ENCODE measurements at places on chromosomes 4 and X.

DNA sequence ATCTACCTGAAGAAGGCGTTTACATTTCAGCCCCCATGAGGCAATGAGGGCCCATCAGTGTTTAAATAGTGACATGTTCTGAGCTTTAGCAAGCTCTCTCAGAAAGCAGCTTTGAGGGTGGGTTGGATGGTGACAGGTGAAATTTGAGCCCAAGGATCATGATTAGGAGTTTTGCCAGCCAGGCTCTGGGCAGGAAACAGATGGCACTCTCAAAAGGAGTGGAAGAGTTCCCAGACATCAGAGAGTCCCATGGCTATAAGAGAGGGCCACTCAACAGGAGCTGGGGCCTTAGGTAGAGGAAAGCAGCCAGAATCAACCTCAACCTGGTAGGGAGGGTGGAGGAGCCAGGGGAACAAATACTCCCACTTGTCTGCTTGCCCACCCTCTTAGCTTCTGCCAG lies 499.8 kb downstream of the MID1IP1 start:
- no peak for DNase-seq

GRCh38 chr4:2385516-2385915 lies 32.9 kb downstream of the ZFYVE28 start:
- DNase-seq, result no peak

GRCh38 chr4:101858641-101859040 lies 68.1 kb downstream of the BANK1 start:
- no peak for DNase-seq

- DNase-seq, result no peak
These were observed 34.2 kb upstream of the ESX1 start for GRCh38 chrX:104288961-104289360.

DNA sequence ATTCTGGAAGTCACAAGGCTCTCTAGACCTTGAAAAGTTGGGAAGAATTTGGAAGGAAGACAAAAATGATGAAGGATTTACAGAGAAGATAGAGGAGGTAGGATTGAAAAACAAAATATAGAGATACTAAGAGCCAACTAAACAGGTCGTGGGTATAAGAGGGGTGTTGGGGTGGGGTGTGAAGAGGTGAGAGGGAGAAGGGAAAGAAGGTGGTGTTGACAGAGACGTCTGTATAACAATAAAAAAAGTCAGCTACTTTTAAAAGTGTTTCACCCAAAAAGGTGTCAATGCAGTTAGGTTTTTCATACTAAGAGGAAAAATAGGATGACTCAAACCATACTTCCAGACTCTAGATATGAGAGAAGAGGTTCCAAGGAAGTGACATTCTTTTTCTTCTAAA lies 33.0 kb upstream of the MAP3K15 start:
- no peak for DNase-seq

DNA sequence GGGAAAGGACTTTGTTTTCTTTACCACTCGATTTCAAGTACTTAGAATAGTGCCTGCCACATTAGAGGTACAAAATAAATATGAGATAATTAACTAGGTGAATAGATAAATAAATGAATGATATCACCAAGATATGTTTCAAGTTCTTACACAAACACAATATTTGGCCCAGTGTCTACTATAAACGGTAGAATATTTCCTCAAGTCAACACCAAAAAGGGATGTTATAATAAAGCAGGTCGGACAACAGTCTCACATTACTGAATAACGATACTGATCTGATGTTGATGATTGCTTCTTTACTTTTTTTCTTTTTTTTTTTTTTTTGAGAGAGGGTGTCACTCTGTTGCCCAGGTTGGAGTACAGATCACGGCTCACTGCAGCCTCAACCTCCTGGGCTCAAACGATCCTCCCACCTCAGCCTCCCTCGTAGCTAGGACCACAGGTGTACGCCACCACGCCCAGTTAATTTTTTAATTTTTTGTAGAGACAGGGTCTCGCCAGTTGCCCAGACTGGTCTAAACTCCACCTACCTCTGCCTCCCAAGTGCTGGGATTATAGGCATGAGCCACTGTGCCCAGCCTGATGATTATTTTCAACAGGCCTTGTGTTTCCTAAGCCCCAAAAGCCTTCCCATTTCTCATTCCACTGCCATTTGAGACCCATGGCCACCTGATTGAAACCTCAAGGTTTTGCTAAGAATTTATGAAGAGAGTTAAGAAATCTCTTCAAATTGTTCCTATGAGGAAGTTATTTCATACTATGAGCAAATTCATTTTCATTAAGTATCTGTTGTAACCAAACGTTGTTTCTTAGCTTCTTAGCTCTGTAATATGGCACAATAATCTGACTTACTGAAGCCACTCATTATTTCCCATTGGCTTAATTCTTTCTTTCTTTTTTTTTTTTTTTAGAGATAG lies 2.3 kb downstream of the MANBA start:
- DNase-seq, result no peak

GRCh38 chrX:150573106-150573505 lies 4.7 kb downstream of the MTM1 start:
- DNase-seq, result no peak

All from hypothalamus (tissue), 51 donors.